ENCODE measurements at places on chromosomes 3 and 15.

- no peak for DNase-seq
Observed at GRCh38 chr3:32487781-32488473, 14.7 kb downstream of the CMTM6 start.

- DNase-seq: no peak
Observed at GRCh38 chr15:76991048-76991447, 3.9 kb upstream of the PSTPIP1 start.

- DNase-seq: no peak
Observed at GRCh38 chr3:65951836-65952505, 86.7 kb downstream of the MAGI1 start.

DNA sequence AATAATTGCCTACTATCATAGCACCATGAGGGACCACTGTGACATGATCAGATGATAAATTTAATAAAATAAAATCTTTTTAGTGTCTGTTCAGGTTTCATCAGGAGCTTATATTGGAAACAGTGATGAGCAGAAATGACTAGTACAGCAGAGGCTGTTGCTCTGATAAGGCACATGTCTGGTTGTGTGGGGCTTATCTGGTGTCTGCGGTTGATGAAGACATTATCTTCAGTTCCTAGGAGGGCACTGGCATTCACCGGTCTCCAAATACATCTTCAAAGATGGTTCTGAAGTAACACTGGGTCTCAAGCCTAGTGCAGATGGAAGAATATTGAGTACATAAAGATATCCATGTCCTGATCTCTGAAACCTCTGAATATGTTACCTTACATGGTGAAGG is 125.3 kb downstream of the SUCNR1 start:
- DNase-seq: no peak

- no peak for DNase-seq
Observed at GRCh38 chr15:70633103-70633831, 130.1 kb downstream of the UACA start.

DNA sequence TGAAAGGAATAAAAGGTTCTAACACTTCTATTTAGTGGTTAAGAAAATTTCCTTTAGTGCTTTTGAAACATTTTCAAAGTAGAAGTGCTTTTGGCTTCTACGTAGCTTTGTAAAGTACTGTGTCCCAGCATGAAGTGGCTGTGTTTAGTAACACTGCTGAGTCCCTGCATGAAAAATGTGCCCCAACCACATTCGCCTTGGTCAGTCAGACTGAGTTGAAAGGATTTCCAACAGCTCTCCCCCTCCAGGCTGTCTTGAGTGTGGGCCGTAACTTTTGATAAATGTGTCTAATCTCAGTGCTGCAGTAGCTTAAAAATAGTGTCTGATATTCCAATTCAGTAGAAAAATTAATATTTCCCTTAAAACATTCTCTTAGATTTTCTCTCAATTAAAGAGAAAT is 115.0 kb downstream of the NR1D2 start:
- DNase-seq: no peak

DNA sequence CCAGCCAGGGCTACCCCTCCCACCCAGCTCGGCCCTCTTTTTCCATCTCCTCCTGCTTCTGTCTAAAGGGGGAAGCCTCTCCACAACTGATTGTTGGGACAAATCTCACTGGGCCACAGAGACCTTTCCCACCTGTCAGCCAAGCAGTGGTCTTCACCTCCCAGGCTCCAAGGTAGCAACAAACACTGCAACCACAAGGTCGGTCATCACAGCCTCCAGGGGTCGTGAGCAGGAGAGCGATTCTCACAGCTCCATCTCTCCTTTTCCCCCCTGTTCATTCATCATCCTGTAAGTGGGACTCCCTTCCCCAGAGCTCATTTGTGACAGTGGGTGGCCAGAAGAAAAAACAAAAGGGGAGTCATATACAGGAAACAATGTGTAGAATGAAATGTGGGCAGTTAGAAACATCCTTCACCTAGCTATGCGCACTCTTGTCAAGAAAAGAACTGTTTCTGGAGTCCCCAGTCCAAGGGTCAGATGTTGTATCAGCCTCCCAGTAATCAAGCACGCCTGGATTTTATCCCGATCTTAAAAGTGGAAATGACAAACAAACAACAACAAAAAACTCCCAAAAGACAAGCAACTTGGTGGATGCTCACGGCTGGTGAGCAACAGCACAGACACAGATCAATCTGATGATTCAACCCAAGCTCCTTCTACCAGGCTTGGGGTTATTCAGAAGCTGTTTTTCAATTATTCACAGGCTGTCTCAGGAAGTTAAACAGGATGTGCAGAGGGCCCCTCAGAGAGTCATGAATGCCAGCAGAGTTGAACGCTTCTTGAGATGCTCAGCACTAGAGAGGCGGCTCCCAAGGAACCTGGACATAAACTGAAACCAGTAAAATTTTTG is 22.4 kb downstream of the LYZL4 start:
- no peak for DNase-seq

DNA sequence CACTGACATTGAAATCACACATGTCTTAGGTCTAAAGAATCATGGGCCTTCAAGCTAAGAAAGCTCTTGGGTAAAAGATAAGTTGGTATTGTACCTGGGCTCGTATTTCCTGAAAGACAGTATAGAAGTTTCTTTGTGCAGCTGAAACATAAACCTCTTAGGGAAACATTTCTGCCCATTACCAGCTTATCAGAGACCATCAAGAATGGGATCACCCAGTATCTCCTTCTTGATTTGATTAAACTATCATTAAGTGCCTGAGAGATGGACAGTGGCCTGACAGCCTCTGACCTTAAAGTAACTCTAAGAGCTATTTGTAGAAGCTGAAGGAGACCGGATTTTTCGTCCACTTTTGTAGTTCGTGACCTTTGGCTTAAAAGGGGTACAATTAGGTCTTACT is 265.3 kb downstream of the ERC2 start:
- DNase-seq: no peak

GRCh38 chr15:56869573-56869972 is 48.9 kb upstream of the TCF12 start:
- no peak for DNase-seq

Measured in SIG-M5 (cell line).